ENCODE measurements at places on chromosomes 3 and 15.

DNA sequence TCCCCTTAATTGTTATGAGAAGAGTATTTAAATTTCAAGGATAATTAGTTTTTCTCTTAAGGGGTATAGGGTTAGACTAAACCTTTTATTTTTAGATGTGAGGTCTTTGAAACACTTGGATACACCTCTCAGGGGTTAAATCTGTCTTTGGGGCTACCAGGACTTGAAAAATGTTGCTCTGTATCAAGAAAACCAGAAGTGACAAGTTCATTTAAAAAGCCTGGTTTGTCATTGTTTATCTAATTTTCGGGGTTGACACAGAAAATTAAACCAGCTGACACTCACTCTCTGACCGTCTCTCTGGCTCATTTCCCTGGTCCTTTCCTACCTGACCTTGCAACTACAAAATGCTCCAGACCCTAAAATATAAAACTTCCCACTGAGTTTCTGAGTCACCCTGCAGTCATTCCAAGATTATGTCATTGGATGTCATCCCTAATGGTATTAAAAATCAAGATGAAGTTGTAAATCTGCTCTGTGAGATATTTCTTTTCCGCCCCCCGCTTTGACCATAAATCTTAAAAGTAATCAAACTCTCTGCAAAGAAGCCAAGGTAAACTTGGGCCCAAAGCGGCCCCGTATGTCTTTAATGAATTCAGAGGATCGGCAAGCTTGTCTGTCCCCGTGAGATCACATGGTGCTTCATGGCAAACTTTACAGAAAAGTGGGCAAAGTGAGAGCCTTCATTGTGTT lies 32.9 kb upstream of the SKOR1 start:
- H3K27ac ChIP-seq, result no peak overlapping the region
- H3K27me3 ChIP-seq, result no peaks in the 10 kb centered on the region
- no peak for DNase-seq
- peaks cover 13% of the 10 kb centered on the region for H3K36me3 ChIP-seq
- peaks cover 15% of the 10 kb centered on the region for H3K4me1 ChIP-seq
- no peak overlapping the region for H3K4me3 ChIP-seq

GRCh38 chr15:64464276-64465005 lies 4.1 kb downstream of the ZNF609 start:
- no peaks in the 10 kb centered on the region for H3K36me3 ChIP-seq
- no peak overlapping the region for H3K27ac ChIP-seq
- peaks cover 56% of the 10 kb centered on the region for H3K4me1 ChIP-seq
- no peak for DNase-seq

DNA sequence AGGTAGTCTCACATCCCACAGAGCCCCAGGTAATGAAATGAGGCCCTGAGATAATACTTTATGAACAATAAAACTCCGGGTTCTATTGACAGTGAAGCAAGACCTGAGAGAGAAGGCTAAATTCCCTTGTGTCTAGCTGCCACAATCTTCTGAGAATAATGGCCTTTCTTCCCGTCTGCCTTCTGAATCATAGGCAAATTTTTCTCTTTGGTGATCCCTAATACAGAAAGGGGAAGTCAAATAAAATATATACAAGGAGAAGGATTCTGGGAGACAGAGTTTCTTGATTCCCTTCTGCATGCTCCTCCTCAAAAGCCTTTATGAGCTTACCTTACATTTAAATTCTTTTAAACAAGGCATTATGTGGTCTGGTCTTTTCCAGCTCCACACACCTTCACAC lies 29.9 kb upstream of the CCR2 start:
- H3K4me1 ChIP-seq, result no peaks in the 10 kb centered on the region
- H3K27me3 ChIP-seq, result peaks cover 31% of the 10 kb centered on the region
- no peaks in the 10 kb centered on the region for H3K36me3 ChIP-seq
- no peak overlapping the region for H3K4me3 ChIP-seq
- no peak overlapping the region for H3K27ac ChIP-seq
- no peak for DNase-seq

DNA sequence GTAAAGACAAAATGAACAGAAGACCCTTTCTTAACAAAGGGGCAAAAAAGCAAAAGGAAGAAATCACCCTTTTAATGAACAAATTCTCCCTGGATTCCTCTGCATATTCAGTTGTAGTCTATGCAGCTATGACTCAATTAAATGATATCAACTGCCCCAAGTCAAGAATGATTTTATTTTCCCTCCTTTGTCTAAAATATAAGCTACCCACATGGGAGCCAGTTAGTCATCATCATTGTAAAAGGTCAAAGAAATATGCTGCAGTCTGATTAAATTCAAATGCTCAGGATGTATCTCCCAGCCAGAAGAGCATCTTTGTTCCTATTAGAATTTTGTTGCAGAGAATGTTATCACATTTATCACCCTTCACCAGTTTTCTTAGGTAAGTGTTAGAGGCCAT lies 84.0 kb downstream of the SST start:
- peaks cover 17% of the 10 kb centered on the region for H3K4me1 ChIP-seq
- peaks cover 13% of the 10 kb centered on the region for H3K27me3 ChIP-seq
- H3K4me3 ChIP-seq, result no peak overlapping the region

DNA sequence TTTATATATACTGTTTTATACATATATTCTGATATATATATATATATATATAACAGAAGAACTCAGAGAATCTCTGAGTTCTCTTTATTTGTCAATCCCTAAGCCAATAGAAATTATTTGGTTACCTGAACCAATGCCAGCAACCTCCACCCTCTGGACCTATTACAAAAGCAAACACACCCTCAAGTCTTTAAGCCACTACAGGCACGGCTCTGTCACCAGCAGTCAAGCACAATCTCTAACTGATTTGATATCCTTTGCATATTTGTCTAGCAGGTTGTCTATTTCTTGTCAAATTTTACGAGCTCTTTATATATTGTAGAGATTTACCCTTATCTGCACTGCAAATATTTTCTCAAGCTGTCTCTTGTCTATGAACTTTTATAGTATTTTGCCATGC lies 66.6 kb upstream of the TOPAZ1 start:
- H3K4me3 ChIP-seq, result no peak overlapping the region
- DNase-seq, result no peak
- H3K27ac ChIP-seq, result no peak overlapping the region
- no peaks in the 10 kb centered on the region for H3K36me3 ChIP-seq

DNA sequence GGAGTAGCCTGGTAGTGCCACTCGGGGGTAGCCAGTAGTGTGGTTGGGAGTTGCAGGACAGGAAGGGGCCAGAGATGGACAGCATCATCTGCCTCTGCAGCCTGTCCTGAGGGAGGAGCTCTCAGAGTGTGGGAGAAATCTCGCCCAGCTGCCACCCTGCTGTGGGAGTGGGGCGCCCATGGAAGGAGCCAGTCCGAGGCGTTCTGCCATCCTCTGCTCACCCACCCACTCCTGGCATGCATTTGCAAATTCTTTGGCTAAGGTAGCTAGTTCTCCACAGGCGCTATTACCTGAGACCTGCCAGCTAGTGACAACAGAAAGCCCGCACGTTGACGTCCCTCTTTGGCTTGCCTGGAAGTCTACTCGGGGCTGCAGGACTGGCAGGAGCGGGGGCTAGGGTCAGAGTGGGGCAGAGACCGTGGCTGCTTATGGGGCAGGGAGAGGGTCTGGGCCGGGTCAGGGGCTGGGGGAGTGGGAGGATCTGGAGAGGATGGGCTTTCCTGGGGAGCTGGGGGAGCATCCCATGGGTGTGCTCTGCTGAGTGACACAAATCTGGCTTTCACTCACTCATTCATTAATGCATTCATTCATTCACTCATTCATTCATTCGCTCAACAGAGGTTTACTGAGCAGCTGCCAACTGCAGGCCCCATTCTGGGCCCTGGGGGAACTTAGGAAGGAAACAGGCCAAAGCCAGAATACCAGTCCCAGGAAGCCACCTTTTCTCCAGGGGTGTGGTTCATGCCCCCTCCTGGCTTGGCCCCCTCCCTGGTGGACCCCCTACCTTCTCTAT lies 44.4 kb upstream of the INSYN1 start:
- H3K27me3 ChIP-seq, result no peaks in the 10 kb centered on the region
- peaks cover 46% of the 10 kb centered on the region for H3K4me1 ChIP-seq
- no peak overlapping the region for H3K27ac ChIP-seq
- H3K4me3 ChIP-seq, result no peak overlapping the region
- no peaks in the 10 kb centered on the region for H3K36me3 ChIP-seq
- DNase-seq, result no peak

DNA sequence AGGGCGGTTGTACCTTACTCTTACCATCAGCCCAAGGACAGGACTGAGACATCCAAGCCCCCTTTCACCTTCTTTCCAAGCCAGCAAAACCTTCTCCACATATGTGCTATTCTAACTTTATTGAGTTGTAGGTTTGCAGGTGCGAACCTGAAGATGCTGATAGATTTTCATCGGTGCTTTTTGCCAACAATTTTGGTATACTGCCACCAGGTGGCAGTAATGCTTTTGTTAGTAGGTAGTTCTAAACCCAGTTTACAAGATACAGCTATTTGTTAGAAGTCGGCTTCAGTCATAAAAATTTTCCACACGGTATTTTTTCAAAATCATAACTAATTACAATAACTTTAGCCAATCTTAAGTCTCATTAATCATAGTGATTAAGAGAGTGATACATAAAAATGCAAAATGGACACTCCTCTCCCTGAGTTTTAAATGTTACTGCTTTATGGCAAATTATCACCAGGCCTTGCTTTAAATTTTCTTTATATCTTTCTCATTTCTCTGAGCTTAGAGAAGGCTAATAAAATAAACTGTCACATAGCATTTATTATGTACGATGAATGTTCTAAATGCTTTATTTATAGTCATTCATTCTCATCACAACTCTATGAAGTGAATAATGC lies 636 bp downstream of the TBC1D21 start:
- H3K4me3 ChIP-seq, result no peak overlapping the region
- H3K4me1 ChIP-seq, result no peaks in the 10 kb centered on the region
- no peaks in the 10 kb centered on the region for H3K36me3 ChIP-seq
- no peak for DNase-seq
- H3K27ac ChIP-seq, result no peak overlapping the region
- peaks cover 37% of the 10 kb centered on the region for H3K27me3 ChIP-seq

DNA sequence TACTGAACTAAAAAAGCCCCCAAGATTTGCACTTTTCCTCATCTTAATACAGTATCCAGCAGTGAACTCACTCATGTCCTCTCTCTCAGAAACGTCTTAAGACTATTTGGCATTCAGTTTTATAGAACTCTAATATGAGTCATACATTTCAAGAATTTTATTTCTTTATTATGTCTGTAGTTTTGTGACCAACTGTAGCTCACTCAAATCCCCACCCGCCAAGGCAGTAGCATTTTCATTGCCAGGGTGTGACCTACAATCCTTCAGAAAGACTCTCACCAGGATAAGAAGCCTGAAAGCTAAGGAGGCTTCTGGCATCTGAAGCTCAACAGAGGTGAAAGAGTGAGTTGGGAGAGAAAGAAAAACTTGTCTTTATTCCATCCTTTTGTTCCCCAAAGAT lies 537.1 kb downstream of the RSL24D1 start:
- H3K4me3 ChIP-seq, result no peak overlapping the region
- no peak for DNase-seq
- no peak overlapping the region for H3K27ac ChIP-seq
- H3K36me3 ChIP-seq, result no peaks in the 10 kb centered on the region
- no peaks in the 10 kb centered on the region for H3K4me1 ChIP-seq
- no peaks in the 10 kb centered on the region for H3K27me3 ChIP-seq

- peak; percentile 81 for DNase-seq
- no peak overlapping the region for H3K4me3 ChIP-seq
- H3K4me1 ChIP-seq, result peaks cover 34% of the 10 kb centered on the region
- H3K27me3 ChIP-seq, result no peaks in the 10 kb centered on the region
Observed at GRCh38 chr3:13505147-13506130, 25.3 kb downstream of the HDAC11 start.

DNA sequence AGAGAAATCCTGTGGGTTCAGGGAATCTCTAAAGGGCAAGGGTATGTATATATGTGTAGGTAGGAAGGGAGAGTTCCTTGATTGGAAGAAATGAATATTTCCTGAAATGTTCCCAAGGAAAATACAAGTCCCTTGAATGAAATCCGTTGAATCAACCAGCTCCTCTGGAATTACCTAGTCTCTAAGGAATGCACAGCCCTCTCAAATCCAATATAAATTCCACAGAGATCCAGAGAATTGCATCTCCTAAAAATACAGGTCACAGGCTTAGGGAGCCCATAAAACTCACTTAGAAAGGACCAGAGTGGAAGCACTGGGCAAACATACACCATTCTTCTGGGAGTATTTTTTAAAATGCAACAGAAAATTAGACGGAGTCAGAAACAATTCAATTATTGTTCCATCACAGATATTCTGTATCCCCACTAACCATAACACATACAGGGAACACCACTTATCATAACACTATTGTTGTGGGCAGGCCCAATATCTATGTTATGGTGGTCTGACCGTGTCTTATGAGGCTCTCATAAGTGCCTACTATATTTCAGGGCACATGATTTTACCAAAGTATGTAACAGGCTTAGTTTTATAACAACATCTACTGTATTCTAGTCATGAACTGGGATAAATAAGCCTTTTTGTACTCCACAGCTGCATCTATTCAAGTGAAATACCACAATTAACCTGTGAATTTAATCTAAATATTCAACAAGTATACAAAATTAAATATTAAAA lies 43.7 kb downstream of the IGSF11 start:
- peaks cover 23% of the 10 kb centered on the region for H3K4me1 ChIP-seq
- H3K36me3 ChIP-seq, result no peaks in the 10 kb centered on the region
- no peak overlapping the region for H3K4me3 ChIP-seq
- peaks cover under 1% of the 10 kb centered on the region for H3K27me3 ChIP-seq

DNA sequence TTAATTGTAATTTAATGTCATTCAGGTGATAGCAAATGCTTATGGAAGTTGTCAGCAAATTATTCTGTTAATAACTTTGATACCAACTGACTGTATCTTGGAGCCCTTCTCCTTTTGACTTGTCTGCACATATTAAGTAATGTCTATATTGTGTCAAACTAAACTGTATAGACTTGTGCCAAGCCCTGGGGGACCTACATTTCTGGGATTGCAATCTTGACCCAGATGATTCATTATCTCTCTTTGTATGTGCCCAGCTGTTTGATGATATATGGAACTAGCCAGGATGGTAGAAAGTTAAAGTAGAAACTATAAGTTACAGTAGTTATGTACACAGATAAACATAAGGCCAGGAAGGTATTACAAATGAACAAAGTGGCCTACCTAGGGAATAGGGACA lies 402.8 kb upstream of the RARB start:
- H3K4me1 ChIP-seq, result peaks cover 8% of the 10 kb centered on the region
- H3K36me3 ChIP-seq, result no peaks in the 10 kb centered on the region
- no peak overlapping the region for H3K4me3 ChIP-seq
- H3K27ac ChIP-seq, result no peak overlapping the region

DNA sequence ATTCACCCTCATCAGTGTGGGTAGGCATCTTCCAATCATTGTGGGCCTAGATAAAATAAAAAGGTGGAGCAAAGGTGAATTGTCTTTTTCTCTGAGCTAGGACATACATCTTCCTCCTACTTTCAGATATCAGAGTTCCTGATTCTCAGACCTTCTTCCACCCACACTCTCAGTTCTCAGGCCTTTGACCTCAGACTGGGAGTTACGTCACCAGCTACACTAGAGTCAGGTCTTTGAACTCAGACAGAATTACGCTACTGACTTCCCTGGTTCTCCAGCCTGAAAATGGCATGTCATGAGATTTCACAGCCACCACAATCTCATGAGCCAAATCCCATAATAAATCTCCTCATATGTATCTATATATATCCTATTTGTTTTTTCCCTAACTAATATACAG lies 39.0 kb downstream of the STRIT1 start:
- DNase-seq, result no peak
- peaks cover 3% of the 10 kb centered on the region for H3K27me3 ChIP-seq
- H3K36me3 ChIP-seq, result peaks cover under 1% of the 10 kb centered on the region
- no peak overlapping the region for H3K4me3 ChIP-seq
- H3K27ac ChIP-seq, result no peak overlapping the region

- no peaks in the 10 kb centered on the region for H3K36me3 ChIP-seq
- no peaks in the 10 kb centered on the region for H3K27me3 ChIP-seq
- H3K27ac ChIP-seq, result no peak overlapping the region
- H3K4me1 ChIP-seq, result peaks cover 40% of the 10 kb centered on the region
- H3K4me3 ChIP-seq, result no peak overlapping the region
Observed at GRCh38 chr3:197513953-197514785, 41.6 kb downstream of the BDH1 start.

Measured in chondrocyte (in vitro differentiated cells).